ENCODE measurements at places on chromosomes 6 and 20.

DNA sequence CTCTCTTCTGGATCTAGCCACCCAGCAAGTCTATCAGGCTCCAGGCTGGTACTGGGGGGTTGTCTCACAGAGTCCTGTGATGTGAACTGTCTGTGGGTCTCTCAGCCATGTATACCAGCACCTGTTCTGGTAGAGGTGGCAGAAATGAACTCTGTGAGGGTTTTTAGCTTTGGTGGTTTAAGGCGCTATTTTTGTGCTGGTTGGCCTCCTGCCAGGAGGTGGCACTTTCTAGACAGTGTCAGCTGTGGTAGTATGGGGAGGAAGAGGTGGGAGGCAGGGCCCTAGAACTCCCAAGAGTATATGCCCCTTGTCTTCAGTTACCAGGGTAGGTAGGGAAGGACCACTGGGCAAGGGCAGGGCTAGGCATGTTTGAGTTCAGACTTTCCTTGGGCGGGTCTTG lies 75.8 kb downstream of the SNAP91 start:
- peak; percentile 83 for DNase-seq

GRCh38 chr6:165615636-165616035 lies 47.4 kb downstream of the PDE10A start:
- DNase-seq = no peak

- DNase-seq = no peak
Observed at GRCh38 chr6:21740376-21741124, 147.0 kb downstream of the SOX4 start.

DNA sequence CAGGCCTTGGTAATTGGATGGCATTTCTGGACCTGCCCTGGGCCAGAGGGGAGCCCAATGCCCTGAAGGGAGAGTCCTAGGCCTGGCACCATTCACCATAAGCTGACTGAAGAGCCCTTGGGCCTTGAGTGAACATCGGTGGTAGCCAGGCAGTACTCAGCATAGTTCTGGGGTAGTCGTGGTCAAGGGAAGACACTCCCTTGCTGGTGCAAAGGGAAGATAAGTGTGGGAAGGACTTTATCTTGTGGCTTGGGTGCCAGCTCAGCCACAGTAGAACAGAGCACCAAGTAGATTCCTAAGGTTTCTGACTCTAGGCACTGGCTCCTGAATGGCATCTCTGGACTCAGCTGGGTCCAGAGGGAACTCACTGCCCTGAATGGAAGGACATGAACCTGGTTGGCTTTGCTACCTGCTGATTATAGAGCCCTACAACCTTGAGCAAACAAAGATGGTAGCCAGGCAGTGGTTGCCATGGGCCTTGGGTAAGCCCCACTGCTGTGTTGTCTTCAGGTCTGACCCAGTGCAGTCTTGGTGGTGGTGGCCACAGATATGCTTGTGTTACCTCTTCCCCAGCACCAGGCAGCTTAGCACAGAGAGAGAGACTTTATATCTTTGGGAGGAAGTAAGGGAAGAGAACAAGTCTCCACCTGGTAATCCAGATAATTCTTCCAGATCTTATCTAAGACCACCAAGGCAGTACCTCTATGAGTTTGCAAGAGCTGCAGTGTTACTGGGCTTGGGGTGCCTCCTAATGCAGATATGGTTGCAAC lies 83.5 kb downstream of the PRDM13 start:
- no peak for DNase-seq

DNA sequence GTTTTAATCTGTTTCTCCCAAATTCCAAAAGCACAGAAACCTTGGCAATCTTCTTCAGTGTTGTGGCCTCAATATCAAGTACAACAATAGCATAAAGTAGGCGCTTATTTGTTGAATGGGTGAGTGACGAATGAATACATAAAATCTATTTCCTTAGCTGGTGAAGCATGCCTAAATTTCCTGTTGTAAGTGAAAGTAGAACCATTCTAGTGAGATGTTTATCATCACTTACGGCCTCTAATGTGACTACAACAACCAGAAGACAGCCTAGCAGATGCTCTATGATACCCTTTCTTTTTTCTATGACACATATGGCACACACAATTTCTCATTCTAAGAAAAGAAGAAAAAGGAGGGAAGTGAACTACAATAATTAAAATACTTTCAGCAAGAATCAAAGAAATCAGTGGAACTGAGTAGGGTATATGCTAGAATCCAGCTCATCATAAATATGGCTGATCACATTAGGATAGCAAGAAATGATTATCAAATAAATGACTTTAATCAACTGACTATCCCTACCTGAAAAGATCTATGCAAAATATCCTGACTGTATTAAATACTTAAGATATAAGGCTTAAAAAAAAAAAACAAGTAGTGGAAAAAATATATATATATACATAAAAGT lies 67.4 kb downstream of the BTBD9 start:
- peak; percentile 37 for DNase-seq

- no peak for DNase-seq
Observed at GRCh38 chr6:39047434-39048327, 900 bp upstream of the GLP1R start.

DNA sequence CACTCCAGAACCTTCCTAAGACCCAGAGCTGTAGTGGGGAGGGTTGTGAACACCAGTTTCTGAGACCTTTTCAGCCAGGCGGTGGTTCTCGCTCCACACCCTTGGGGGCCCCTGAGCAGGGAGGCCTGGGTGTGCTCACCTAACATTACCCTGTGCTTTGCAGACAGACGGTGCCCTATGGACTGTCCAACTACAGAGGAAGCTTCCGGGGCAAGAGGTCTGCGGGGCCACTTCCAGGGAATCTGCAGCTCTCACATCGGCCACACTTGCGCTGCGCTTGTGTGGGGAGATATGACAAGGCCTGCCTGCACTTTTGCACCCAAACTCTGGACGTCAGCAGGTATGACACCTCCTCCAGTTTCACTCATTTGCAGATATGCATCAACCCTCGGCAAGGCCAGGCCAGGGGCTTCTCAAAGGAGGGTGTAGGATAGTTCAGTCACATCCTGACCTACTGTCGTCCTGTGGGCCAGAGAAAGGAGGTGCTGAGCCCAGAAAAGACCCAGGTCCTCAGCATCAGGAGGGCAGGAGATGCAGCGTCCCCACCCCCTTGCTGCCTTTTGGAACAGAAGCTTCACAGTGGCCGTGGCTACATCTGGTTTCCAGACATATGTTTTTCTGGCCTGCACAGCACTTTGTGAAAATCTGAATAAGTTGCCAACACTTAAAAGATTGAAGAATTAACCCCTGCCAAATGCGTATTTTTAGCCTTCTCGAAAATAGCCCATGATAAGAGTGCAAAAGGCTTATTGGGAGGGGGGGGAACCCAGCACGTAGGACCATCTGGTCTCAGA lies 20.6 kb downstream of the EDN3 start:
- DNase-seq = no peak

GRCh38 chr20:49669601-49670189 lies 44.0 kb downstream of the B4GALT5 start:
- no peak for DNase-seq

DNA sequence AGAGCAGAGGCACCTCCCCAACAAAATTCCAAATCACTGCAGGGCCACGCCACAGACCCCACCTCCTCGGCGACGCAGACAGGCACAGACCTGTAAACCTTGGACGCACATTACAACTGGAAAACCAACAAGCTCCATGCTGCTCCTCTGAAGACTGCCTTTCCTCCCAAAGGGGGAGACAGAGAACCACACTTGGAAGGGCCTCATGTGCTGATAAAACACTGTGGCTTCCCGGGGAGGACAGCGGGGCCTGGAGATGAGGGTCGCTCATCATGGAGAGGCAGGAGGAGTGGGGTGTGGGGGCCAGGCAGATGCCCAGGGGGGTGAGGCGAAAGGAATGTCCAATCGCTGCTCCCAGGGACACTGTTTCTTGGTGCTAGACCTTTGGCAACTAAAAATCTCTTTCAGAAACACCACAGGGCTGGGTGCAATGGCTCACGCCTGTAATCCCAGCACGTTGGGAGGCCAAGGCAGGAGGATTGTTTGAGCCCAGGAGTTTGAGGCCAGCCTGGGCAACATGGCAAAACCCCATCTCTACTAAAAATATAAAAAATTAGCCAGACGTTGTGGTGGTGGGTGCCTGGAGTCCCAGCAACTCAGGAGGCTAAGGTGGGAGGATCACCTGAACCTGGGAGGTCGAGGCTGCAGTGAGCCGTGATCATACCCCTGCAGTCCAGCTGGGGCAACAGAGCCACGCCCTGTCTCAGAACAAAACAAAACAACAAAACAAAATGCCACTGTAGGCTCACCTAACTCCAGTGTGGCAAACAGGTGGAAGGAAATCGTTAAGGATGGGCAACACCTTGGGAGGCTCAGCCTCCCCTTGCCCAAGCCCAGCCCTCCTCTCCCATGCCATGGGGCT lies 53.8 kb downstream of the ABHD12 start:
- DNase-seq = no peak
